ENCODE measurements at places on chromosomes 5 and 9.

DNA sequence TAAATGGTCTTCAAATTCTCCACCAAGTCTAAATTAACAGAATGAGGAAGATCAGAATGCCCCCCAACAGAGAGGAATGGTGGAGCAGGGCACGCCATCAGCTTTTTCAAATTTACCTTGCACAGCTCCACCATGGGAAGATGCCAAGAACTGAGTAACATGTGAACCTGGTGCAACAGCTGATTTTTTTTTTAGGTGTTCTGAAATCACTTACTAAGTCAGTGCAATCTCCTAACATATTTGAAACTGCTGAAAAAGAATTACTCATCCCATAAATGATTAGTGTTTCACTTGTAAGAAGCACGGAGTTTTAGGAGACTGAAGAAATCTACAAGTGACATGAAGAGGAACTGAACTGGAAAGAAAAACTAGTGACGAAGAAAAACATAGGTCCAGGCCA is 5.1 kb downstream of the TMEM245 start:
- no peak for DNase-seq

DNA sequence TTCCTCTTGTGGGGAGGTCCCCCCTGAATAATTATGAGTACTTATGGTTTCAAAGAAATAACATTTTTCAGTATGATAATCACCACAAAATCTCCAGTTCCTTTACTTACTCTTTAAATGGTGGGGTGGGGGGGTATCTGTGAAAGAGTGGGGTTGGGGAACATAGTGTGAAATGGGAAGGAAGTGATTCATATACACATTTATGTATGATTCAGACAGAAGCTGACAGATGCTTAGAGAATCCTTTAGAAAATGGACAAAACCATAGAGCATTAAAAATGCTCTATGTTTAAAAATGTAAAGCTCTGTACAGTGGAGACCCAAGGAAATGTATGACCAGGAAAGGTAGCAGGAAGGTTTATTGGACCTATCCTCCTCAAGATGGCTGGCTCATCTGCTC is 267.5 kb upstream of the GRIA1 start:
- no peak for DNase-seq

GRCh38 chr9:71121275-71122021 is at the start of gene TRPM3:
TSS of gene TRPM3 (minus strand) at chr9:71121621. CDS start at chr9:71121354, 267 bp downstream.
- DNase-seq, result no peak

GRCh38 chr5:4651806-4652565 is 488.1 kb upstream of the ADAMTS16 start:
- DNase-seq, result no peak

DNA sequence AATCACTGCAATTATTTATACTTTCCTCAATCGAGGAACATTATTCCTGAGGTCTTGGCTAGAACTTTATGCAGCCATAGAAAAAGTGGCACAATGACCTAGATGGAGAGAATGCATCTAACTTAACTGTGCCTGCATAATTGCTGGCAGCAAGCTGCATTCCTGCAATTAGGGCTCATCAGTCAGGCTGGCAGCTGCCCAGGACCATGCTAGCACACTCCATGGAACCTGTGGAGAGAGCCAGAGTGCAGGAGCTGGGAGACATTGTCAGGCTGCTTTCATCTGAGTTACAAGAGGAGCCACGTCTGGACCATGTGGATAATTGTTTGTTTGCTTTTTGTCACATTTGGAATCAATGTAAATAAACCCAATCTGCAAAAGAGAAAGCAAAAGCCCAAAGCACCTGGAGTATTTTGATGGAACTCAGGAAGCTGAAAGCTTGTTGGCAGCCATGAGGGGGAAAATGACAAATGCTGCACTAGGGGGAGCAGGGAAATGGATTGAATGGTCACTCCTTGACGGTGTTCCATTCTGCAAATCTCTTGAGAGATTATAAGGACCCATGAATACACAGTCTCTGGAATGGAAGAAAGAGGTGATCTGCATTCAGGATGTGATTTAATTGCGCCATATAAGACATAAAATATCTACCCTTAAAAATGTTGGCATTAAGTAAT is 839.9 kb downstream of the MAT2B start:
- DNase-seq, result no peak

DNA sequence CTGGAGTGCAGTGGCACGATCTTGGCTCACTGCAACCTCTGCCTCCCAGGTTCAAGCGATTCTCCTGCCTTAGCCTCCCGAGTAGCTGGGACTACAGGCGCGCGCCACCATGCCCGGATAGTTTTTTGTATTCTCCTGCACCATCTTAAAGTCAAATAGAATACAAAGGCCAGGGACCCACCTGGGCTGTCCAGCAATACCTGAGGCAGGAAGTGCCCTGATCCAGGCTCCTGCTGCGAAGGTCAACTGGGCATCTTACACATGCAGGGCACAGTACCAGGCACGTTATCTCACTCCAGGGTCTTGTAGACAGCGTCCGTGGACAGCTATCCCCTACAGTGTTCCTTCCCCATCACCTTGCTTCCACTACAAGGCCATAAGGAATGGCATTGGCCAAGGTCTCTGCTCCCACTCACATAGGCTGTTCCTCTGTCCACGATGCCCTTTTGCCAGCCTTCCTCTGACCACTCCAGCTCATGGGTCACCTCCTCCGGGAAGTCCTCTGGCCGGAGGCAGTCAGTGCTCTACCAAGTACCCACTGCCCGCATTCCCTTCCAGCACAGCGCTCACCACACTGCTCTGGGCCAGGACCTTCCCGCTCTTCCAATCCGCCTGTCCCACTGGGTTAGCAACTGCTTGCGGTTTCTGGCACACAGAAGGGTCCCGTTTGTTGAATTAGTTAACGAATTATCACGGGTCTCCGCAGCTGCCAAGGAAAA is 978 bp downstream of the P4HA2 start:
- DNase-seq, result no peak

DNA sequence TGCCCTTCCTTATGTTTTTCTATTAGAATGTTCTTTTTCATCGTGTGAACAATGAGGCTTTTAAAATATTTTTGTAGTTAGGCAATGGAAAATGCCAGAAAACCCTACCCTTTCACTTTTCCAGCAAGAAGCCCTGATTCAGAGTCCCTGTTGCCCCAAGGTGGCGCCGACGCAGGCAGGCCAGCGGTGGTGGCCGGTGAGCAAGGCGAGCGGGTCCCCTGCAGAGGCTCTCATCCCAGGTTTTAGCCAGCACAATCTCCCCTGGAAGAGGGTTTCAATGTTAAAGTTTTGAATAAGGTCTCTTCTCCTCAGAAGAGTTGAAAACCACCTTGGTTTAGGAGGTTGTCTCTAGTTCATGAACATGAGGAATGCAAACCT is 40.8 kb upstream of the CKMT2 start:
- DNase-seq, result no peak

GRCh38 chr9:110095161-110095595 is 112.8 kb downstream of the C9orf152 start:
- DNase-seq, result no peak

DNA sequence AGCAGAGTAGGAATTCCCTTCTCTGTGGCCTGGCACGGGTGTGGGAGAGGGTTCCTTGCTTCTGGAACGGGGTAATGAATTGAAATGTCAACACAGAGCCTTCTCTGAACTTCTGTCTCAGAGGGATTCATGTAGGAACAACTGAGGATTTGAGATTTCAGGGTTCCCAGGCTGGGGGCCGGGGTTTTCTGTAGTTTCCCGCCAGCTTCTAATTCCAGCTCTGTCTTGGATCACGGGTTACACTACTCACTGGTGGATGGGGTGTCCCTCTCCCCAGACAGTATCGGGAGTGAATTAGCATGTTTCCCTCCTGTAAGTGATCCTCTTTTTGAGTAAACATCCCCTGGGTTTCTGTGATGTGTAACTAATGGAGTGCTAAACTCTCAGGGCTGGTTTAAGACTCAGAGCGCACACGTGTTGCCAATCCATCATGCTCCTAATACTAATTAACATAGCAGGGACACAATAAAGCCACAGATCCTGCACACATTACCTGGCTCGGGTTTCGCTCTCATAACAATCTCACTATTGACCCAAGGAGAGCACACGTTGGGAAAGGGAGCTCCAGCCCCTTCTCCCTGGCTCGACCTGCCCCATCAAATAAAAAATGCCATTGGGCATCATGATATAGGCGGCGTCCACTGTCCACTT is 18.1 kb upstream of the DMRT2 start:
- peak; percentile 29 for DNase-seq

GRCh38 chr5:75678155-75678554 is 39.1 kb downstream of the POC5 start:
- DNase-seq, result no peak

- no peak for DNase-seq
Observed at GRCh38 chr5:170226129-170226615, 6.6 kb upstream of the C5orf58 start.

- DNase-seq, result no peak
Observed at GRCh38 chr5:56686337-56687195, 128.8 kb upstream of the MAP3K1 start.

- no peak for DNase-seq
Observed at GRCh38 chr9:2595973-2596372, 25.6 kb upstream of the VLDLR start.

- DNase-seq, result no peak
Observed at GRCh38 chr5:166750376-166750775, 1541.1 kb upstream of the WWC1 start.

DNA sequence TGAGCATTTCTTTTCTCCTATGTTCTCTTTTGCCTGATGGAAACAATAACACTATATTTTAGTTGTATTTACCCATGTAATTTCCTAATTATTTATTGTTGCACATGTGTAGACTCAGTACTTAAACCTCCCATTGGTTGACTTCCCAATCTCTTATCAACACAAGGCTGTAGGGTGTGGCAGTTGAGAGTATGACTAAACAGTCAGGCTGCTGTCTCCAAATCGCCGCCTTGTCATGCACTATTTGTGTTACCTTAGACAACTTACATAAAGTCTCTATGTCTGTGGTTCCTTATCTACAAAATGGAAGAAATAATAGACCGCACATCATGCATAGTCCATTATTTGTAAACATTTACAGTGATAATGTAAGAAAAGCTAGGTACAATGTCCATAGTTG is 68.9 kb upstream of the EFNA5 start:
- no peak for DNase-seq

DNA sequence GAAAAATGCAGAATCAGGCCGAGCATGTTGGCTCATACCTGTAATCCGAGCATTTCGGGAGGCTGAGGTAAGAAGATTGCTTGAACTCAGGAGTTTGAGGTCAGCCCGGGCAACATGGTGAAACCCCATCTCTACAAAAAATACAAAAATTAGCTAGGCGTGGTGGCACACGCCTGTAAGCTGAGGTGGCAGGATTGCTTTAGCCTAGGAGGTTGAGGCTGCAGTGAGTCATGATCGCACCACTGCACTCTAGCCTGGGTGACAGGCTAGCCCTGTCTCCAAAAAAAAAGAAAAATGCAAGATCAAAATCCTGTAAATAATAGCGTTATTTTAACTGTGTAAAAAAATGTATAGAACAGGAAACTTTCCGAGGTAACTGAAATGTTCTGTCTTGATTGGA is 39.4 kb downstream of the RNF44 start:
- DNase-seq, result no peak

DNA sequence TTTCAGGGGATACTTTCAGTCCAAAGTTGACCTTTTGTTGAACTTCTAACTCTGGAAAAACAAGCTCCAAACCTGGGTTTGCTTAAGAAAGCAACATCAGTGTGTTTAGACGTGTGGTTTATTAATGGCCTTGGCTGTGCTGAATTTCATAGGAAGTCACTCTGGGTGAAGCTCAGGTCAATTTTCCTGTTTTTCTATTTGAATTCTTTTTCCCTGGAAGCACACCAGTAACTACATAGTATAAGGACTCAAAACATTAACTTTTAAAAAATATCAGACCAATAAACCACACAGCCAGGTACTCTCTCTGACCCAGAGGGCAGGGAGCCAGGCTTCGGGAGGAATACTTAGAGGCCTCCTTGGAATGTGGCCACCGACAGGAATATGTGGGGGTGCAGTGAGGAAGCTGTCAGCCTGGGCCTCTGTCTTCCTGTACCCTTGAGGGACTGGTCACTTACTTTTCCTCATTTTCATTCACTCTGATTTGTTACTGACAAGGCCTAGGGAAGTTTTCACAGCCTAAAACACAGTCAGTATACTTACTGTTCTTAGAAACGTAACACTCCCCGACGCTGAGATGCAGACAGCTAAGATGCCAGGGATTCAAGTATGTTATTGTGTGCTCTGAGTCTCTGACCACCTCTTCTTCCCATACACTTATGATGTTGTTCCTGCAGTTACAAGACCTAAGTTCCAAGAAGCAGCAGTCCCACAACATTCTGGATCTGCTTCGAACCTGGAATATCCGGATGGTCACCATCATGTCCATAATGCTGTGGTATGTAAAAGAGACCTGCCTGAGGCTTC is 18.9 kb downstream of the SLC22A5 start:
- no peak for DNase-seq

DNA sequence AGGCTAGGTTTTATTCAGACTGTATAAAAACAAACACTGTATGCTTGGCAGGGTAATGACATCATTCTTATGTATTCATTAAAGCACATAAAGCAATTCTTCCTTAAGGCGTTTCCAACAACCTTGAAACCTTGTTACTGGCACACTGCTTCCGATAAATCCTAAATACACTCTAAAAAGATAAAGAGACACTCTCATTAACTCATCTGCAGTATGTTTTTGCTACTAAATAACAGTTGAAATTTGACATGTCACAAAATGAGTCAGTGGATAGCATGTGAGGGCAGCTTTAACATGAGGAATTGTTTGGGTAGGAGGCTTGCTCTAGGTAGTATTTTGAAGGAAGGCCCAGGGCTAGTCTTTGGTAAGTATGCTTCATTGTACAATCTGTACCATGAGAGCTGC is 13.7 kb downstream of the YIPF5 start:
- no peak for DNase-seq

DNA sequence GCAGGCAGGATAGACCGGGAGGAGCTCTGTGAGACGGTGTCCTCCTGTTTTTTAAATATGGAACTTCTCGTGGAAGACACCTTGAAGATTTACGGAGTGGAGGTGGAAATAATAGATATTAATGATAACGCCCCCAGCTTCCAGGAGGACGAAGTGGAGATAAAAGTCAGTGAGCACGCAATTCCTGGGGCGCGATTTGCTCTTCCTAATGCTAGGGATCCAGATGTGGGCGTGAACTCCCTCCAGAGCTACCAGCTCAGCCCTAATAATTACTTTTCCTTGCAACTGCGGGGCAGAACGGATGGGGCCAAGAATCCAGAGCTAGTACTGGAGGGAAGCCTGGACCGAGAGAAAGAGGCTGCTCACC is 621 bp downstream of the PCDHGA11 start:
- no peak for DNase-seq

DNA sequence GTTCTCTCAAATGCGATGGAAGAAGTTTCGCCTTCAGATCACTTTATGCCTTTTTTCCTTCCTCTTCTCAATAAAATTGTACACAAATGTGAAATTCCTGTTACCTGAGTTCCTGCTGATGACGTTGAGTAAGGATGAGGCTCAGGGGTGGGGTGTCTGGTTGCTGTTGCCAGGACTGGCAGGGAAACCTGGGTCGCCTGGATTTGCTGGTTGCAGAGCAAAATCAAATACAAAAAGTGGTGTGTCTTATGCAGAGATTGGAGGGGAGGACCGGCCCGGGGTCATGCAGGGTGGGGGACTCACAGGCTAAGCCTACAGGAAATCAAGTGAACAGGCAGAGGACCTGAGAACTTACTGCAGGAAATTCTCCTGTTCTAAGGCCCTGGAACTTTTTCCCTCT is 39.2 kb downstream of the ANXA2R start:
- DNase-seq, result no peak

Data from NCI-H187 (cell line).